ENCODE measurements at places on chromosomes 2 and 18.

- DNase-seq: no peak
Observed at GRCh38 chr2:15117409-15118050, 443.6 kb downstream of the NBAS start.

GRCh38 chr18:46820863-46821262 lies 64.0 kb upstream of the ST8SIA5 start:
- DNase-seq: no peak

DNA sequence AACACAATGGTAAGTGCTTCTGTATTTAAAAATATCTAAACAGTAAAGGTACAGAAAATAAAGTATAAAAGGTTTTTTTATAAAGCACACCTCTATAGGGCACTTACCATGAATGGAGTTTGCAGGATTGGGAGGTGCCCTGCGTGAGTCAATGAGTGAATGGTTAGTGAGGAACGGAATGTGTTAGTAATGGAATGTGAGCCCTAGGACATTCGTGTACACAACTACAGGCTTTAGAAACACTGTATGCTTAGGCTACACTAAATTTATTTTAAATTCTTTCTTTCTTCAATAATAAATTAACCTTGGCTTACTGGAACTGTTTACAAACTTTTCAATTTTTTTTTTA lies 337.9 kb upstream of the SLC39A10 start:
- no peak for DNase-seq

- DNase-seq: no peak
Observed at GRCh38 chr18:35337286-35337685, 6.9 kb downstream of the ZNF24 start.

DNA sequence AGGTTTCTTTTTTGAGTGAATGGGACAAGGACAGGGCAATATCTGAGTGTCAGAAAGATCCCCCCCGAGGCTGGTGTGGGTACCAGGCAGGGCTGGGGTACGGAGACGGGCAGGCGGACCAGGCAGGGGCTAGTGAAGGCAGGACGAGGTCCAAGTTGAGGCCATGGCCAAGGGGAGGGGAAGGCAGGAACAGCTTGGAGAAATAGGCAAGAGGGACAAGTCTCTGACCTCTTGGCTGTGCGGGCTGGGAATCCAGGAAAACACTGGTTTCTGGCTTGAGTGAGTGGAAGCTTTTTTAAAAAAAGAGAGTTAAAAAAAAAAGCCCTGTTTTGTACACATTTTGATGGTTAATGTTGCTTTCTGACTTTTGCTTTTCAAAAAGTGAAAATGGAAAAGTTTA lies 30.3 kb downstream of the ASAP2 start:
- no peak for DNase-seq

DNA sequence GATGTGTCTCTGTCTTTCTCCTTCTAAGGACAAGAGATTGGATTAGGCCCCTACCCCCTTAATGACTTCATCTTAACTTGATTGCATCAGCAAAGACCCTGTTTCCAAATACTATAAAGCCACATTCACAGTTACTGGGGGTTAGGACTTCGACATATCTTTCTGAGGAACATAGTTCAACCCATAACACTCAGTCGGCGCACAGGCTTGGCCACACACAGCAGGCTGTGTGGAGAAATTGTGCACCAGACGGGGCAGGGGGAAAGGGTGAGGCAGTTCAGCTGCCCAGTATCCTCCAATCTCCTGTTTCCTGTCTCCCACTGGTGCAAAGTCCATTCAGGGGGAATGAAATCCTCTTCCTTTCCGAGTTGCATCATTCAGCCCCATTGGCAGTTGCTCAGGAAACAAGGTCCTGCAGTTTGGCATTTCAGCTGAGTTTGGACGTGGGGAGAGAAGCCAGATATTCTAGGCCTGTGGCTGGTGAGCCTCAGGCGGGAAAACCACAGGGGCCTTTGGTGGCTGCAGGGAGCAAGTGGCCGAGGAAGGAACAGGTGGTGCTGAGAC lies 9.4 kb upstream of the RAPGEF4 start:
- DNase-seq: no peak

- no peak for DNase-seq
Observed at GRCh38 chr2:66189553-66189952, 245.4 kb upstream of the MEIS1 start.

- DNase-seq: no peak
Observed at GRCh38 chr18:61080954-61081528, 252.2 kb upstream of the CDH20 start.

DNA sequence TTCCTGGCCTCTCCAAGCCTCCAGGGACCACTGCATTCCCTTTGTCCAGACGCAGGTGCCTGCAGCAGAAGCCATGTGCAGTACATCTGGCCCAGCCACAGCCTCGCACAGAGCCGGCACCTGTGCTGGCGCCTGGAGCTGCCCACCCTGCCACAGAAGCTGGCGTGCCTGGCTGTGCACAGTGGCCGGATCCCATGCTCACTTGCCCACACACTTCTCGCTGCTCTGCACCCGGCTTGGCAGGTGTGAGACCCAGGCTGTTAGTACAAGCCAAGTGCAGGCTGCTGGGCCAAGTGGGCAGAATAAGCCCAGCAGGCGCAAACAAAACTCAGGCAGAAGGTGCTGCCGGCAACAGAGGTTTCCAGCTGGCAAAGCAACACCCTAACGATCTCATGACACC lies 124.5 kb upstream of the CCDC150 start:
- DNase-seq: no peak

DNA sequence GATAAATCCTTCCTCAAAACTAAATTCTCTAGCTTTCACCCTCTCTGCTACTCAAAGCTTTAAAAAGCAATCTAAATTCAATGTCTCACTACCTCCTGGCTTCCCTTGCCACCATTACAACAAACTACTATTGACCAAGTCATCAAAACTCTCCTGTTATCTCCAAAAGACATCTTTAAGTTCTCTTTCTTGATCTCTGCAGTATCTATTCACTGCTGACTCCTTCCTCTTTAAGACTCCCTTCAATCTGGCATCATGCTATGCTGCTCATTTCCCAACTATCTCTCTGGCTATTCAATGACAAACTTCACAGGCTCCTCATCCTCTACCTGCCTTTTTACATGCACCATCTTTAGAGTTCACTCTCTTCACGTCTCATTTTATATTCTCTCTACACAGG lies 5.9 kb downstream of the PPP3R1 start:
- DNase-seq: no peak

Data from stimulated activated CD8-positive, alpha-beta memory T cell treated with anti-CD3 and anti-CD28 coated beads, Interleukin-2, amount 100 ng/mL, for 1 hour (primary cell).